Fibroblast of villous mesenchyme (primary cell): ENCODE measurements at places on chromosomes 5 and 9. TPM values are rescaled to one million over a fixed set of nuclear protein-coding genes. Genes with fewer than 3 reads are reported as not detected.

GRCh38 chr5:139837711-139838380 lies 42.2 kb downstream of the PSD2 start:
- DNase-seq: no peak

DNA sequence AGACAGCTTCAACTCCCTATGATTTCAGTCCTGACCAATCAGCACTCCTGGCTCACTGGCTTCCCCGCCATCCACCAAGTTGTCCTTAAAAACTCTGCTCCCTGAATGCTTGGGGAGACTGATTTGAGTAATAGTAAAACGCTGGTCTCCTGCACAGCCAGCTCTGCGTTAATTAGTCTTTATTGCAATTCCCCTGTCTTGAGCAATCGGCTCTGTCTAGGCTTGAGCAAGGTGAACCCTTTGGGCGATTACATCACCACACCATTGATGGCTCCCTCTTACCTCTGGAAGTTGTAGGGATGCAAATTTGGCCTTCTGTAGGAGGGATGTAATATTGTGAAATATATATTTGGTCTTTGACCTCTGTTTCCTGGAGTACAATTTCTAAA lies 2.9 kb upstream of the SLC23A1 start:
- no peak for DNase-seq

DNA sequence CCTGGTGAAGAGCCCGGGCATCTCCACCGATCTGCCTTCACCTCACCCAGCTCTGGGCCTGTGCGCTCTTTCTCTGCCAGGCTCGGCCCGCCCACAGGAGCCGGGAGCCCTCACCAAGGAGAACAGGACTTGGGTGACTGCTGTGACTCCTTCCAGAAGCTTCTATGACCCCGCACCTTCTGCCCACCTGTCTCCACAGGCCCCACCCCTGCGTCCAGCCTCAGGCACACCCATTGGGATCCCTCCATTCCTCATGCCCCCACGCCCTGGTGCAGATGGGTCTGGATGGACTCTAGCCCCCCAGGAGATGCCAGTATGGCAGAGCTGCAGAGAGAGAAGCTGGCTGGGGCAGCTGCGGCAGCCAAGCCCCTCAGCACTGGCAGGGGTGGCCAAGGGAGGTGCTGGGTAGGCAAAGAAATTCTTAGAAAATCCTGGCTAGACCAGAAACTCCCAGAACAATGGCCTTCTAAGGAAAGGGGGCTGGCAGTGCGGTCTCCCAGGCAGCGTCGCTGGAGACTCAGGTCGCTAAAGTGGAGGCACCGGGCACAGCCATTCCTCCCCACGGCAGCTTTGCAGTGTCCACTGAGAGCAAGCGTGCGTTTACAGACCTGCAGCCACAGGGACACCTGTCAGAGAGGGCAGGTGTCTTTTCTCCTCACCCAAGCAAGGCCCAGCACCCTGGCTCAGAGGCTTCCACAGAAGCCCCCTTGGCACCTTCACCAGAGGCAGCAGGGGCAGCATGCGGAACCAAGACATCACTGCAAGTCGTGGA lies 17.3 kb downstream of the LPCAT1 start:
- DNase-seq: no peak

The SLC6A18 gene
- not detected in 2 replicates for total RNA-seq

The OBP2B gene
- total RNA-seq: not detected in 2 replicates

The ADAMTS2 gene
- total RNA-seq: 30.2 and 44.5 TPM in 2 replicates
